ENCODE measurements at places on chromosomes 7 and 10.

DNA sequence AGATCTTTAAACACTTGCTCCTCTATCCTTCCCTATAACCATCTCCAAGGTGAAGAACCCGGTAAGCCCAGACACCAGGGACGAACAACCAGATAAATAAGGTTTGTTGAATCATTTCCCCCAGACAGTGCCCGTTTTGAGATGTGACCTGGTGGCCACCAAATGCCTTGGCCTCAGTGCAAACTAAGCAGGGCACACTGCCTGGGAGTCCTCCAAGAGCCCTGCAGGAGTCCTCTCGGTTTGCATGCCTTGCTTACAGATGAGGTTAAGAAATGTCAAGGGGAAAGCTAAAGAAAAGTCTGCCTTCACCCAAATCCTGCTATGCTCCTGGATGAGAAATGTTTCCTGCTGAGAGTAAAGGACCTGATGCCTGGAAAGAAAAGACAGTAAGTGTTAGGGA lies 31.6 kb downstream of the SLIT1 start:
- DNase-seq, result peak; percentile 42

DNA sequence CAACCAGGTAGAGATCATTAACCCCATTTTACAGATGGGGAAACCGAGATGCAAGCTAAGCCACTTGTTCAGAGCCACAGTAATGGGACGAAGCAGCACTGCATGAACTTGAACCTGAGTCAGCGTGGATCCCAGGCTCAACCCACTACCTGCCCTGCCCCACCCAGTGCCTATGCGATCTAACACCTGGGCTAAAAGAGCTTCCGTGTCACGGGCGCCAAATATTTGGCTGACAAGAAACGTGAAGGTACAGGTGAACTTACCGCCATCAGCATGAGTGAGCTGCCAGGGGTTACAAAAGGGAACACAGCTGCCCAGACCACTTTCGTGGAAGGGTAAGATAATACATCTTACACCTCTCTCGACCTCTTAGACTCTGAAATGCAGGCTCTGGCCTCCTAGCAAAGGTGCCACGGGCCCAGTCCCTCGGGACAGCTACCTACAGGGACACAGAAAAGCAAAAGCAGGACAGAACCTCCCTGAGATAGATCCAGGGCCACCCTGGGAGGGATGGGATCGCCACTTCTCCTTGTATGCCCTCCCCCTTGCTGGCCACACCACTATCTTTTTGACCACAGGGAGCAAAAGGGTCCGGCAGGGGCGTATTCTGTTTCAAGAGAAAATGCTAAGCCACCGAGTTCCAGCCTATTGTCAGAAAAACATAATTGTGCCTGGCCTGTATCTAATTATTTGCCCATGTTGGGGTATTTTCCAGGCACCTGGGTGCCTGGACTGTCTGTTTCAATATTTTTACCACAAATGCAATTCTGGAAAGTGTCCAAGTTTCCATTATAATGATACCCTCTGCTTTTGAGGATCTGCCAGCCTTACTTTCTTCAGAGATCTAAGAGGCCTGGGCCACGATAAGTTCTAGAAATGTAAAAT lies 6.4 kb downstream of the CHST15 start:
- DNase-seq, result peak; percentile 27

DNA sequence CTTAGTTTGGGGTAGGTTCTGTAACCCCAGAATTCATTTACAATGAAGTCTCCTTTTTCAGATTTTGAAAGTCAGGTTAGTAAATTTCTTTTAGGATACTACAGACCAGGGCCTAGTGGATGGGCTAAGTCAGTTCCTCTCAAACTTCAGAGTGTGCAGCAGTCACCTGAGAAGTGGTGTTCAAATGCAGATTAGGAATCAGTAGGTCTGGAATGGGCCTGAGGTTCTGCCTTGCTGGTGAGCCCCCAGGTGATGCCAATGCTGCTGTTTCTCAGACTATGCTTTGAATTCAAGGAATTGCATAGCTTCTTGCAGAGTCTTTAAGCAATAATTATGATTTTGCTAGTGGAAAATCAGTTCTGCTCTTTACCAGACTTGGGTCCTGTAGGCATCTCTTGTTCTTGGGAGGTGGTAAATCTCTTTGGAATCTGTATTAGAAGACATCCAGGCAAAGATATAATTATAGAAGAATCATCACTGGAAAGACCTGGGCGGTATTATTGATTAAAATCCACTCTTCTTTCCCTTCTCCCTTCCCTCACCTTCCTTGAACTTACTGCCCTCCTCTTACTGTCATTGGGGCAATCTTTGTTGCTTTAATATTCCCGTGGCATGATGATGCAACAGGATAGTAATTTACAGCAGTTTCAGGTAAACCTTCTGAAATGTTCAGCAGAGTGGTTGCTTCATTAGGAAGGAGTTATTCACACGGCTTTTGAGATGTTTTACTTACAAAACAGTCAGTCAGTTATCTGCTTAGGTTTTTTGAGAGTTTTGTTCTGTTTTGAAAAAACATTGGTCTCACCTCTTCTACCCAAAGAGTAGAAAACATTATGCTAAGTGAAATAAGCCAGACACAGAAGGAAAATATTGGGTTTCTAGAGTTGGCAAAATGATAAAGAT lies 87.2 kb downstream of the NRF1 start:
- no peak for DNase-seq

DNA sequence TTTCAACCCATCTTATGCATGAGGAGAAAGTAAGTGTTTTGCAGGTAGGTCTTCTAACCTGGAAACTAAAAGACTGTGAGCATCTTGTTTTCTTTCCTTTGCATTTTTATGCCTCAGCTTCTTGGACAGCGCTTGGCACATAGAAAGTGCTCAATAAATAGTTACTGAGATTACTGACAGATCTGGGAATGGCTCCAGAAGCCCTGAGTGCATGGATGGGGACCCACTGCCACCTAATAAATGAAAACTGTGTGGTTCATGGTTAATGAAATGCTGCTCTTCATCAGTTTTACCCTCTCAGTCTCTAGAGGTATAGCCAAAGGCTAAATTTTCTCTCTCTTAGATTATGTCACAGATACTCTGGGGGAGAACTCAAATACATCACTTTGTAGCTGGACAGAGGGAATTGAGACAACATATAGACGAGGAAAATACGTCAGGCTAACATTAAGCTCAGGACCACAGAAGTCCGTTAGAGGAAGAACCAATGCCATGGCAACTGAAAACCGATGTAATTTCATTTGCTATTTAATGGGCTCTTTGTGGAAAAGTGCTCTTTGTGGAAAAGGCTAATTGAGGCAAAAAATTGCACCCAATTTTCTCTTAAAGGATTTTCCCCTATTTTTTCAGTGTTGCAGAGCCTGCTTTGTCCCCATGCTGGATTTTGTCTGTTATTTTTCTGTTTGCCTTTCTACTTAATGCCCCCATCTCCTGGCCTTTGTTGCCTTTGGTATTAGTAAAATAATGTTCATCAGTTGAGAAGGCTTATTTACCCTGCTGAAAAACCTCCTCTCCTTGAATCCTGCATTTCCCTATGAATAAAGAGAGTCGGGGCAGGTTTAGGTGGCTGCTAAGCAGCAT lies 17.8 kb downstream of the ASB4 start:
- DNase-seq, result no peak

DNA sequence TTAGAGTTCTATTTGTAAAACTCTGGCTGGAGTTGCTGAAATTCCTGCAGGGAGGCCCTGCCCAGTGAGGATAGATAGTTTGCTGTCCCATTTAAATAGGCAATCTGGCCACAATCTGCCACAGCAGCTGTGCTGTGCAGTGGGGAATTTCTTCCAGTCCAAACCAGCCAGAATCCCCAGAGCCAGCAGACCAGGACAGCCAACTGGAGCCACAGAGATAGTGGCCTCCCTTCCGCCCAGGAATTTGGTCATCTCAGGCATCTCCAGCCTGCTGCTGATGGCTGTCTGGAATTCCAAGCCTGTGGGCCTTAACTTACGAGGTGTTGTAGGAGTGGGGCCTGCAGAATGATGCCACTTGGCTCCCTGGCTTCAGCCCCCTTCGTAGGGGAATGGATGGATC lies 643.4 kb downstream of the DNAJB9 start:
- DNase-seq, result no peak

GRCh38 chr7:142562688-142563087 lies 186.6 kb upstream of the PRSS1 start:
- DNase-seq, result no peak

- DNase-seq, result no peak
Measured at GRCh38 chr10:49050906-49051305, 64.4 kb downstream of the VSTM4 start.

DNA sequence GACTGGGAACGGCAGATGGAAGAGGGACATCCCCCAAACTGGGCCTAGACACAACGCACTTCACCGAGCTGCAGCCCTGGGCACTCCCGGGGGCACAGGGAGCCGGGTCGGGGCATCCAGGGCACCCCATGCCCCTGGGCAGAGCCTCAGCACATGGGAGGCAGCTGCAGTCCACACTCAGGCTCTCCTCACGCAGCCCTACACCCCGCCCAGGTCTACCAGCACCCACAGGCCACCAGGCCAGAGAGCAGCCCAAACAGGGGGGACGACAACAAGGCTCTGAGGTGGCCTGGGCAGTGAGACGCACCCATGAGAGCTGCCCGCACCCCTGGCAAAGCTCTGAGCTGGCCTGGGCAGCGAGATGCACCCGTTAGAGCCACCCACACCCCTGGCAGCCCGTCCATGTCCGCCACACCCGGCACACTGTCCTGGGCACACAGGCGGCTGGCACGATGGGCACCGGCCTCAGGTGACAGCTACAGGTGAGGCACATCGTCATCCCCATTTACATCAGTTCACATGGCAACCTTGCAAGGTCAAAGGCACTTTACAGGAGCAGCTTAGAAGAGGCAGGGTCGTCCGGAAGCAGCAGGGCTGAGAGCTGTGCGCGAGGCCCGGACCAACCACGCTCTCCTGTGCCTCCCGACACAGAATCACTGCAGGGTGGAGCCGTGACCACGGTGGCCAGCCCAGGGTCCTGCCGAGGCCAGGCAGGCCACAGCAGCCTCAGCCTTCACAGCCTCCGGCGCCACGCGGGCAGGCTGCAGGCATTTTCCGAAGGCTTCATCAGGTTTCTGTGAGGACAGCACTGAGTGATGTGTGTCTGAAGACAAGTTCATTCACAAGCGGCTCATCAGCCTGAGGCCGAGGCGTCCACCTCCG lies 228.6 kb downstream of the MAD1L1 start:
- no peak for DNase-seq

- no peak for DNase-seq
Measured at GRCh38 chr10:34609287-34609940, 205.7 kb downstream of the PARD3 start.

DNA sequence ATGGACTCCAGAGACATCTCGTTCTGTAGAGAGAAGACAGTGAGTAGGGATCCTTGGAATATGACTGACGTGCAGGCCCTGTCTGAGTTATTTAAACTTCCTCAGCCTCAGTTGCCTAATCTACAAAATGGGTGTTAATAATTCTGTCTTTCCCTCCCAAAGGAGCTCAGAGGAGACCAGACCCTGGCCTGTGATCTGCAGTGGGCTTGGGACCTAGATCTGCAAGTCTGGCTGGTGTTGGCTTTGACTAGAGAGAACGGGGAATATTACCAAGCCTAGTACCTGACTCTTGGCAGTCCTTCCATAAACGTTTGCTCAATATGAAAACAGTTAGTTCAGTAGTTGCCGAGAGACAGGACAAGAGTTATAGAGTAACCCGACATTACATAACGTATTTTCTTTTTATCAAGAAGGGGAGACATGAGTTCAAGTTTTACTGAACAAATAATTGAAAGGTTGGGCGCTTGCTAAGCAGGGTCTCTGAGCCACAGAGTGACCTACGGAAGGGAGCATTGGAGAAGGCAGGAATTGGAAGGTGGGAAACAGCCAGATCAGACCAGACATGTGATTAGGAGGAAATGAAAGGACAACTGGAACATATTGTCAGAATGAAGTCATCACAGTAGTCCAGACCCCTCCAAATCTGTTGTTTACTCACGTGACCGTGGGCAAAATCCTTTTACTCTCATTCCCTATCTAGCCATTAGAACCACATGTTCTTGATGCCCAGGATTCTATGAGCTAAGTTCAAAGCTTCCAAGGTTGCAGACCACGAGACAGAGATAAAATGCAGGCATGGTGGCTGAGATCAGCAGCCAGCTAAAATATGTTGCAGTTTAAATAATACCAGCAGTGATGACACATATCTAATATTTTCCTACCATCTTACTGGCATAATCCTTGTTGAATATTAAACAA lies 10.9 kb upstream of the CYP3A4 start:
- DNase-seq, result no peak

GRCh38 chr7:151853896-151854719 lies 22.8 kb downstream of the PRKAG2 start:
- DNase-seq, result no peak

GRCh38 chr7:33217595-33217994 lies 88.2 kb downstream of the BBS9 start:
- no peak for DNase-seq

DNA sequence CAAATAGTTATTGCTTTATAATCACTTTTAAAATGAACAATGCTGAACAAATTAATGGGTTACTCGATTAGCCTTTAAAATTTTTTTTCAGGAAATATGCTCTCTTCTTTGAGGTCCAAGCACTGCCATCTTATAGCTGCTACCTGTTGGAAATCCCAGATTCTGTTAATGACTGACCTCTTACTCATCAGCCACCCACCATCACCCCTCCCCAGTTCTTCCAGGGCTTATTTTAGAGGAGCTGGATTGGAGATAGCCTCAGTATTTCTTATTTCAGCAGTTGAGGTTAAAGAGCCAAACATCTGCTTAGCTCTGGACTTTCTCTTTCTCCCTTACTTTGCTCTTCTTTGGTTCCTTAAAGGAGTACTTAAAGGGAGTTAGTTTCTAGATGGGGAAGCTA lies 420.0 kb downstream of the EXOC4 start:
- DNase-seq, result no peak

- DNase-seq, result no peak
Measured at GRCh38 chr10:58275908-58276307, 6.9 kb downstream of the CISD1 start.

DNA sequence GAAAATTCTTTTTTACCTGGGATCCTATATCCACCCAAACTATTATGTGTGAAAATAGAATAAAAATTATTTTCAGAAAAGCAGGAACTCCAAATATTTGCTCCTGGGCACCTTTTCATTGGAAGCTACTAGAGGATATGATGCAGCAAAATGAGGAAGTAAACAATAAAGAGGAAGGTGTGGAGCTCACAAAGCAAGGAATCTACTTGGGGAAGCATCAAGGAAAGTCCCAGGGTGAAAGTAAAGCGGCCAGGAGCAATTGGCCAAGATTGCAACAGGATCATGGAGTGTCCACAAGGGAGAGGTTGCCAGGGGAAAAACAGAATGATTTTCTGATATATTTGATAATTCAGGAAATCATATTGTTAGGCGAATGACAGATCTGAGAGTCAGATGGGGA lies 80.8 kb downstream of the CARD11 start:
- DNase-seq, result no peak

DNA sequence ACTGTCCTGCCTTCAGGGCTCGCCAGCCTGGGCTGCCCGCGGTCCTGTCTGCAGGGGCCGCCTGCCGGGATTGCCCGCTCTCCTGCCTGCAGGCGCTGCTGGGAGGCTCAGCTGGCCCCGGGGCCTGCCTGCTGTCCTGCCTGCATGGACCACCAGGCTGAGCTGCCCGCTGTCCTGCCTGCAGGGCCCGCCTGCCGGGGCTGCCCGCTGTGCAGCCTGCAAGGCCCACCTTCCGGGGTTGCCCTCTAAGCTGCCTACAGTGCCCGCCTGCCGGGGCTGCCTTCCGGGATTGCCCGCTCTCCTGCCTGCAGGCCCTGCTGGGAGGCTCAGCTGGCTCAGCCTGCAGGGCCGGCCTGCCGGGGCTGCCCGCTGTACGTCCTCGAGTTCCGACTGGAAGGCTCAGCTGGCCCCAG lies 164.4 kb downstream of the GLRX3 start:
- DNase-seq, result no peak

GRCh38 chr10:97099868-97100267 lies 85.9 kb downstream of the SLIT1 start:
- DNase-seq, result no peak

Measured in DMS79 treated with DMSO at 0.1 percent for 48 hours (cell line).